Stimulated activated CD8-positive, alpha-beta memory T cell treated with anti-CD3 and anti-CD28 coated beads, Interleukin-12 subunit alpha, Interleukin-12 subunit beta, amount 100 ng/mL, for 4 hours (primary cell): ENCODE measurements at places on chromosomes 11 and 22.

GRCh38 chr11:119791701-119792151 lies 62.7 kb upstream of the NECTIN1 start:
- DNase-seq, result no peak

- DNase-seq, result no peak
Measured at GRCh38 chr11:94194712-94195111, 66.1 kb downstream of the PANX1 start.

GRCh38 chr22:20219667-20220628 lies 48.2 kb downstream of the RTN4R start:
- no peak for DNase-seq

GRCh38 chr11:31487848-31488247 lies 21.6 kb downstream of the IMMP1L start:
- no peak for DNase-seq

DNA sequence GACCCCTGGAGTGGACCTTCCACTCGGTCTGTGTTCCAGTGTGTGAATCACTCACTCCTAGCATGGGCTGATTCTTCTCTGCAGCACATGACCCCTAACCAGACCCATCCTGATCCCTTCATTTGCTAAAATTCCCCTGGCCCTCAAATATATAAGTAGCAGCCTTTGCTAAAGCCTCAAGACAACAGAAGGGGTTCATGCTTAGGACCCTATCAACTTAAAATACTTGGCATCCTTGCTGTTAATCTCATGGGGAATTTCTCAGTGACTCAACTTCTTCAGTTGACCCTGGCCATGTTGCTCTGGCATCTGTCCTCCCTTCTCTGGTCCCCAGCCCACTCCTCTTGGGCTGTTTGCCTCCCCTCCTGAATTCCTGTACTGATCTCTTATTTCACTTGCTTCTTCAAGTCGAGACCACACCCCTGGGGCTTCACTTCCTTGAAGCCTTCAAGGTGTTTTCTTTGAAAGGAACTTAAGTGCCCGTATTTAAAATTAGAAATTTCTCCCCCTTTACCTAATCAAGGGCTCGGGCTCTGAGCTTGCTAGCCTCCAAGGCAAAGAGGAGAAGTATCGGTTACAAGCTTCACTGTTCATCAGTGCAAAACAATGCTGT lies 23.6 kb downstream of the NNMT start:
- no peak for DNase-seq

DNA sequence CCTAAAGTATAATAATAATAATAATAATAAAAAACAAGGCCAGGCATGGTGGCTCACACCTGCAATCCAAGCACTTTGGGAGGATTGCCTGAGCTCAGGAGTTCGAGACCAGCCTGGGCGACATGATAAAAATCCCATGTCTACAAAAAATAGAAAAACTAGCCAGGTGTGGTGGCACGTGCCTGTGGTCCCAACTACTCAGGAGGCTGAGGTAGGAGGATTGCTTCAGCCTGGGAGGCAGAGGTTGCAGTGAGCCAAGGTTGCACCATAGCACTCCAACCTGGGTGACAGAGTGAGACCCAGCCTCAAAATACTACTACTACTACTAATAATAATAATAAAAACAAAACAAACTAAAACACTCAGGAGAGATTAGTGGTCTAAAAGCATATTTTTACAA lies 15.6 kb upstream of the ZNF280A start:
- no peak for DNase-seq

DNA sequence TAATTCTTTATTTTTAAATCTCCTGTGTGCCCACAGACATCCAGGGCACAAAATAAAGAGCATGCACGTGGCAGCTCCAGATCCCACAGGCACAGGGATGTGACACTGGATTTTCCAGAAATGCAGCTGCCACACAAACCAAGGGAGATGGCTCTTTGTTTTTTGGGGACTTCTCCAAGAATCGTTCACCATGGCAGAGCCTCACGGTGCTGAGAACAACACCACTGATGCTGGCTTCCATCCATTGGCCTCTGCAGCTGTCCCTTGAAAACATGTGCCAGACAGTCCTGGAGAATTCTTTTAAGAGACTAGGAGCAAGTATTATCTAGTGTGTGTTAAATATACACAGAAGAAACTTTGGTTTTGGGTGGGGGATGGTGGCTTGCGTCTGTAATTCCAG lies 108.4 kb upstream of the SLC22A12 start:
- DNase-seq, result no peak

- DNase-seq, result no peak
Measured at GRCh38 chr22:50704510-50705218, 32.0 kb downstream of the SHANK3 start.
